ENCODE measurements at places on chromosomes 5 and 9.

GRCh38 chr9:99419070-99419469, 197.0 kb downstream of the SEC61B start:
- no peak for DNase-seq

- no peak for DNase-seq
These were observed 14.6 kb upstream of the PPP2CA start for GRCh38 chr5:134240421-134240962.

DNA sequence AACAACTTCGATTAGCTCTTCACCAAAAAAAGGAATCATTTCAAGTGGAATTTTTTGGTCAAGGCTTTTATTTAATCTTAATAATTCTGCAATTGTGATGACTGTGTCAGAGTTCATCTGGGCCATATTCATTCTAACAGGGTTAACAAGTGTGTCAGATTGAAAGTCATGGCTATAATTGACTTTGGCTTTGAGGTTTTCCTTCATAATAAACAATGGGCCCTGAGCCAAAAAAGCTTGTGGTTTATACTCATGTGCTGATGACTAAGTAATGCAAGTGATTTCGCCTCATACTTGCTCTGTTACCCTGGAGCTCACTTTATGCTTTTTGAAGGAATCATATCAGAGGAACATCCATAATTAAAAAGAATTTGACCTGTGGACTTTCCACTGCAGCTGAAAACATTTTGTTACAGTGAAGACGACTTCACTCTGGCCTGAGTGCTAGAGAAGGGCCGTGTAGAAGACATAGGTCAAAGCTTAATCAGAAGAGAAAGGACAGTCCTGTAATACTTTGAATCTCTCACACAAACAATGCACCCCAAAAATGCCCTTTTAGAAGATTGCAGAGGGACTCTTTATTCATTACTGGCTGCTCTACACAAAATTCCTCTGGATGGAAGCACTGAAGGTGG, 101.7 kb downstream of the GDNF start:
- peak; percentile 24 for DNase-seq

DNA sequence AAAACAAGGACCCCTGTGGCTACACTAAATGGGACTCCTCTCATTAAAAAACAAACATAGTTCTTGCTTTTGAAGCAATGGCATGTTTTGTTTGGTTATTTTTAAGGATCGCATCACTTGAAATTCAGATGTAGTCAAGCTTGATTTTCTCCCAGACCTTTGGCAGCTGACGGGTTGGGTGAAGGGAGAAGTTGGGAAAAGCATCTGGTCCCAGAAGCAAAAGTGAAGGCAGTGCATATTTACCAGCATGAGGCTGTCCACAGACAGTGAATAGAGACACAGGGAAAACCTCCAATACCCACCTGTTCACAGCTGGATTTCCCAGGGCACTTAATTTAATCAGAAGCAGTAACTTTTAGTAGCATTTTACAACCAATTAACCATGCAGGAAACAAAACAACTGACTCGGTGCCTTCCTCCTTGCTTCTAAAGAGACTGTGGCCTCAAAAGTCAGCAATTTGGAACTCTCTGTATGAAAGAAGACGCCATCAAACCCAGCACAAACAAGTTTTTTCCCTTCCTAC, 245.4 kb downstream of the EBF1 start:
- no peak for DNase-seq

DNA sequence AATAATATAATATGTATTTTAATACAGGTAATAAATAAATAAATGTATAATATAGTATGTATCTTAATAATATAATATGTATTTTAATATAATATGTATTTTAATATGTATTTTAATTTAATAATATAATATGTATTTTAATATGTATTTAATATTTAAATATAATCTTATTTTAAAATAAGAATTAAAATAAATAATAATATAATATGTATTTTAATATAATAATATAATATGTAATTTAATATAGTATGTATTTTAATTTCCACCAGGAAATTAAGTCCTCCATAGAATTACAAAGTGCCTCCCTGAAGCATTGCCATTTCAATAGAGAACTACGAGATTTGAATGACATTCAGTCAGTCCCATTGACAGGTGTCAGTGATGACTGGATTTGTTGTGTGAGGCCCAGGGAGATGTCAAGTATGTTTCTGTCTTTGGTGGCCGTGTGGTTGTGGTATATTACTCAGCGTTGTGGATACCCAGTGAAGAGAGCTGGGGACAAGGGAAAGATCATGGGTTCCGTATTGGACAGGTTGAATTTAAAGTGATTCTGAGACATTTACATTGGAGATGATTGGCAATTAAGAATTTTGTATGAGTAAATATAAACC, 14.2 kb upstream of the C5orf46 start:
- no peak for DNase-seq

GRCh38 chr9:126661521-126662251, 48.0 kb downstream of the LMX1B start:
- DNase-seq: no peak

GRCh38 chr5:149223081-149223848, 48.4 kb upstream of the AFAP1L1 start:
- DNase-seq: no peak

GRCh38 chr5:60102961-60103693, 209.6 kb upstream of the PDE4D start:
- no peak for DNase-seq

- peak; percentile 79 for DNase-seq
These were observed 16.1 kb upstream of the NEUROG1 start for GRCh38 chr5:135551593-135552447.

DNA sequence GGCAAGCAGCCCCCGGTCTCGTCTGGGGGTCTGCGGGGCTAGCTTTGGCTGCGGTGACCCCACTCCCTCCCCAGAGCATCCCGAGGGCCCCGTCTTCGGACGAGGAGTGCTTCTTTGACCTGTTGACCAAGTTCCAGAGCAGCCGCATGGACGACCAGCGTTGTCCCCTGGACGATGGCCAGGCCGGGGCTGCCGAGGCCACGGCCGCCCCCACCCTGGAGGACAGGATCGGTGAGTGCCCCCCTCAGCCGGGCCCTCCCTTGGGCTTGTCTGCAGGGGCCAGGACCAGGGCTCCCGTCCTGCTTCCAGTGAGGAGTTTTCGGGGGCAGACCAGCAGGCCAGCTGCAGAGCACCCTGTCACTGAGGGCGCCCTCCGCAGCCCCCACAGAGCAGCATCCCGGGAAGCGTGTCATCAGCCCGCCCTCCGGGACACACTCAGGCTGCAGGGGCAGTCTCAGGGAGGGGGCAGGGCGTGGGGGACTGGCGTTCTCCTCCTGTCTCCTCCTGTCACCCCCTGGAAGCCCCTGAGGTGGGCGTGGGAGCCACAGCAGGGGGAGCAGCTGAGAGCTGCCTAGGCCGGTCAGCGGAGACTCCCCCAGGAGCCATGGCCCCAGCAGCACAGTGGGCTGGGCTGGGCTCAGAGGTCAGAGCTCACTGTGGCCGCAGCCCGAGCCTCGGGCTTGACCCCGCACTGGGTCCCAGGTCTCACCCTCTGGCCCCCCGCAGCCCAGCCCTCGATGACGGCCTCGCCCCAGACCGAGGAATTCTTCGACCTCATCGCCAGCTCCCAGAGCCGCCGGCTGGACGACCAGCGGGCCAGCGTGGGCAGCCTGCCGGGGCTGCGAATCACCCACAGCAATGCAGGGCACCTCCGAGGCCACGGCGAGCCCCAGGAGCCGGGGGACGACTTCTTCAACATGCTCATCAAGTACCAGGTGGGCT, 7.7 kb downstream of the DNLZ start:
- no peak for DNase-seq

GRCh38 chr5:156093024-156093423, 233.9 kb upstream of the SGCD start:
- no peak for DNase-seq

DNA sequence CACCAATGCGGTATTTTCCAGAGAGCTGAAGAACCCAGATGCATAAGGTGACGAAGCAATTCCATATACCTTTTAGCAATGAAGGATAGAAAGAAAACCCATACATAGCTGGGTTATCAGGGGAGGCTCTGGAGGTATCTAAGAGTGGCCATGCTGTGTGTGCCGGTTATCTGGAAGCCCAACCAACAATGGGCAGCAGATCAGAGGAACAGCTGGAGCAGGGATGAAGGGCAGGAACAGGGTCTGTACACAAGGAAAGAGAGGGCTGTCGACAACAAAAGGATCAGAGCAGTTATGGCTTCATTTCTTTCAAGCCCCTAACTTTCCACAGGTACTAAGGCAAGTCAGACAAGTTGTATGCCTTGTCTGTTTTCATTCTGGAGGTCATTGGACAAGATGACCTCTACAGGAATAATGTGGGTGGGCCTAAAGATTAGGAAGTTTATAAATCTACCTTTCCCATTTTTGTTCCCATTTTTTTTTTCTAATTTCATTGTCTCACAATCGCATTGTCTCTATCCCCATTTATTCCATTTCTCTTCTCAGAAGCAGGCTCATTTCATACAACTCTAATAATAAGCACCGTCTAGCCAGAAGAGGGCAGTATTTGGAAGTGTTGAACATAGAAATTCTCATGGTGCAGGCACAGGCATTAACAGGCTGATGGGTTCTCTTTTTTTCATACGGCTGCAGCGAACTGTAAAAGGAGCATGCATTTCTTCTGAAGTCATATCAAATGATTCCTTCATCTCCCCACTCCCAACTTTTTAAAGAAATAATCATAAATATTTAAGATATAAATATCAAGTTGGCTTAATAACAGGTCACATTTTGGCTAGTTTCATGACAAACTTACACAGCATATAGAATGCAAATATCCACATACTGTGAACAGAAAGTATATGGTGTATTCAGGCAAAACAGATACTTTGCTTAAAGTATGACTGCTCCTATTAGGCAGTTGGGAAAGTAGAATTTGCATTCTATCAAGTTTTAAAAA, 63.5 kb downstream of the ZNF474 start:
- peak; percentile 40 for DNase-seq

DNA sequence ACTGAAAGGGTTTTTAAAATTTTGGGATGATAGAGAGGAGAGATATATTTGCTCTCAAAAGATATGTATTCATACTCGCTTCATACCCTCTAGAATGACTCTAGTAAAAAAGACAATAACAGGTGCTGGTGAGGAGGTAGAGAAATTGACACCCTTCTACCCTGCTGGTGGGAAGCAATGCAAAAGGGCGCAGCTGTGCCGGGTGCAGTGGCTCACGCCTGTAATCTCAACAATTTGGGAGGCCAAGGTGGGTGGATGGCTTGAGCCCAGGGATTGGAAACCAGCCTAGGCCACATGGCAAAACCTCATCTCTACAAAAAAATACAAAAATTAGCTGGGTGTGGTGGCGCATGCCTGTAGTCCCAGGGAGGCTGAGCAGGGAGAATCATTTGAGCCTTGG, 33.9 kb upstream of the NXNL2 start:
- no peak for DNase-seq

- no peak for DNase-seq
These were observed 250.3 kb downstream of the TUSC1 start for GRCh38 chr9:25427898-25428297.

- no peak for DNase-seq
These were observed 34.0 kb downstream of the NDST1 start for GRCh38 chr5:150541895-150542294.

DNA sequence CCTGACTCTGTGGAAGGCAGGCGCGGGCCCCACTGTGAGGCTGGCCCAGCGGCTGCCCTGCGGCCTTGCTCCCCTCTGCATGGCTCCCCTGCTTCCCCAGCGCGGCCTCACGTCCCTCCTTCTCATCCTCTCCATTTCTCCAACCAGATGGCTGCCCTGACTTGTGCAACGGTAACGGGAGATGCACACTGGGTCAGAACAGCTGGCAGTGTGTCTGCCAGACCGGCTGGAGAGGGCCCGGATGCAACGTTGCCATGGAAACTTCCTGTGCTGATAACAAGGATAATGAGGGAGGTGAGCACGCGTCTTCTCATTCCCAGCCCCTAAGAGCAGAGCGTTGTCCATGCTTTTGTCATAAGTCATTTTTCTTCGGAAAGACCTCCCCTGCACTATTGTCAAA, 129.0 kb upstream of the WWC1 start:
- DNase-seq: no peak

GRCh38 chr5:145636371-145636770, 198.8 kb downstream of the PRELID2 start:
- no peak for DNase-seq

DNA sequence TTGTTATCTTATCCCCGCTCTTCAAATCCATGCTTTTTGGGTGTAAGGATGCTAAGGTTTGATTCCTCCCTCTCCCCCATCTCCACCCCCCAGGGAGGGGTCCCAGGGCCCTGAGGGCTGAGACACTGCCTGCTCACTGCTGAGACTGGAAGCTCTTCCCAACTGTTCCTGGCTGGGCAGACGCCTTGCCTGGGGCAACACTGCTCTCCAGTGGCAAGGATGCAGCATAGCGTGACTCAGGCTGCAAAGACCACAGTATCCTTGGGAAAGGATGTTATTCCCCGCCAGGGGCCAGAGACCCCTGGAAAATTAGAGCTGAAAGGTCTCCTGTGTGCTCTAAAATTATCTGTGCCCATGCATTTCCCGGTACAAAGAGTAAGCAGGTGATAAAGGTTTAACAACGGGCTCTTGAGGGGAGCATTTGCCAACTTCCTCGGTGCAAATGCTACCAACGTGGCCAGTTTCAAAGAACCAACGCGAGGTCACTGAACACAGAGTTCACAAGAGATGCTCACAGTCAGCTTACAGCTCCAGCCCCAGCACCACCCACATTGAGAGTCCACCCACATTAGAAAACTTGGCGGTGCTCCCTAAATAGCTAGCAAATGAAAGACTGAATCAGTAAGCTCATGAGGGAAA, 271.9 kb downstream of the NSG2 start:
- DNase-seq: no peak

DNA sequence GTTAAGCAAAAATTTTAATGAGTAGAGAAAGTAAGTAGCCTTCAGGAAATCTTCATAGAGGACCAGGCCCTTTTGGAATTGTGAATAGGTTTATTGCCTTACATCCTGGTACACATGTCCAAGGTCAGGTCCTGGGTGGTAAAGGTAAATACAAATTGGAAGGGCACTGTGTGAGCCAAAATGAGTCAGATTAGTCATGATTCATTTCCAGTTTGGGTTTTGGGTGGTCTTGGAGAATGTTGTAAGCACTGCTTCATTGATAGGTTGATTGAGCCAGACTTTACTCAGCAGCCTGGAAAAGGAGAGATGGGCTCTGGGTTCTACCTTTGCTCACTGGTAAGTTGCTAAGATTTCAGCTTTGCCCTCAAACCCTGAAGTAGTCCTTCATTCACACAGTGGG, 82.5 kb upstream of the ZNF169 start:
- DNase-seq: no peak

DNA sequence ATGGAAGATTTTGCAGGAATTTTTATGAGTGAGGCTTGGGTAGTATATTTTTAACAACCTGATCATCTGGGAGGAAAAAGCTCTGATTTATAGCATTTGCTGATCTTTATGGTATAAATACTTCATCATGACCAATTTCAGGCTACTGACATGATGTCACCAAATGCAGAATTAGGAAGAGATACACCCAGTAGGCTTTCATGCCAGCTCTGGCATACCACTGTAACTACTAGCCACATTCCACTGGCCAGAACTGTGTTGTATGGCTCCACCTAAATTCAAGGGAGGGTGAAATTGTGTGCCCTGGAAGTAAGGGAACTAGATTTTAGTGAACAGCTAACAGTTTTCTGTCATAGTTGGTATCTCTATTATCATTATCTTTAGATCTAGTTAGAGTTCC, 17.6 kb downstream of the AP3S1 start:
- no peak for DNase-seq

- DNase-seq: no peak
These were observed 267.6 kb downstream of the SPOCK1 start for GRCh38 chr5:137231540-137231939.

Measured in hematopoietic multipotent progenitor cell treated with erythropoietin and hydrocortisone succinate and interleukin-3 and kit ligand, for 15 days (in vitro differentiated cells).